Right lobe of liver (tissue), 6 donors: ENCODE measurements at places on chromosomes 5 and 9.
A peak's percentile ranks its signal among the peaks of the same experiment; 100 is the strongest.

GRCh38 chr9:113946496-113947115 is 70.5 kb downstream of the ZNF618 start:
- H3K4me3 ChIP-seq = no peak overlapping the region
- H3K36me3 ChIP-seq = no peaks in the 10 kb centered on the region
- no peaks in the 10 kb centered on the region for H3K4me1 ChIP-seq
- H3K27ac ChIP-seq = no peak overlapping the region
- DNase-seq = no peak
- no peaks in the 10 kb centered on the region for H3K27me3 ChIP-seq

GRCh38 chr5:121667292-121667691 is 184.4 kb upstream of the FTMT start:
- DNase-seq = no peak
- H3K36me3 ChIP-seq = no peaks in the 10 kb centered on the region
- H3K27ac ChIP-seq = no peak overlapping the region
- H3K27me3 ChIP-seq = no peaks in the 10 kb centered on the region
- no peak overlapping the region for H3K4me3 ChIP-seq

DNA sequence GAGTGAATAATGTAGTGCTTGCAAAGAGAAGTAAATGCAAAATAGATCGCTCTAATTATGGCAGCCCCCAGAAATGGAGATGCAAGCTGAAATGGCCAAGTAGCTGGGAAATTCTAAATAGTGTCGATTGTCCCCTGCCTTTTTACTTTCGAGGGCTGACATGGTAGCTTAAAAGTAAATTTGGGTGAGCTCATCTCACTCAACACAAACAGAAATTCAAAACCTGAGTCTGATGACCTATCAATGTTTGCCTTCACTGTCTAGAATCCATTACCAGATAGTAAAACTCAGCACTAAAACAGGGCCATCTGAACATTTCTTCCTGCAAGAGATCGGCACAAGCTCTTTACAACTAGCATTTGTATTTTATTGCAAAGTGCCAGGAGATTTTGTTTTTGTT is 7.0 kb upstream of the LHX2 start:
- peaks cover 12% of the 10 kb centered on the region for H3K27me3 ChIP-seq
- H3K36me3 ChIP-seq = no peaks in the 10 kb centered on the region
- H3K27ac ChIP-seq = no peak overlapping the region
- H3K4me3 ChIP-seq = no peak overlapping the region
- no peak for DNase-seq
- no peaks in the 10 kb centered on the region for H3K4me1 ChIP-seq

- H3K4me1 ChIP-seq = no peaks in the 10 kb centered on the region
- H3K27me3 ChIP-seq = no peaks in the 10 kb centered on the region
- no peak overlapping the region for H3K27ac ChIP-seq
- no peak overlapping the region for H3K4me3 ChIP-seq
- DNase-seq = no peak
Observed at GRCh38 chr5:142438573-142438972, 113.8 kb upstream of the SPRY4 start.

GRCh38 chr5:56480078-56480704 is 247.1 kb upstream of the ANKRD55 start:
- H3K27ac ChIP-seq = peak overlapping the region; percentile 71
- no peaks in the 10 kb centered on the region for H3K36me3 ChIP-seq
- peak overlapping the region; percentile 58 for H3K4me3 ChIP-seq
- no peaks in the 10 kb centered on the region for H3K27me3 ChIP-seq

GRCh38 chr5:65018763-65019162 is 250.0 kb downstream of the CWC27 start:
- DNase-seq = no peak
- no peaks in the 10 kb centered on the region for H3K4me1 ChIP-seq
- no peaks in the 10 kb centered on the region for H3K36me3 ChIP-seq
- H3K27ac ChIP-seq = no peak overlapping the region
- no peak overlapping the region for H3K4me3 ChIP-seq

- no peak overlapping the region for H3K27ac ChIP-seq
- no peaks in the 10 kb centered on the region for H3K36me3 ChIP-seq
- no peaks in the 10 kb centered on the region for H3K27me3 ChIP-seq
- DNase-seq = no peak
- no peak overlapping the region for H3K4me3 ChIP-seq
Observed at GRCh38 chr5:160289721-160290120, 22.6 kb downstream of the CCNJL start.

DNA sequence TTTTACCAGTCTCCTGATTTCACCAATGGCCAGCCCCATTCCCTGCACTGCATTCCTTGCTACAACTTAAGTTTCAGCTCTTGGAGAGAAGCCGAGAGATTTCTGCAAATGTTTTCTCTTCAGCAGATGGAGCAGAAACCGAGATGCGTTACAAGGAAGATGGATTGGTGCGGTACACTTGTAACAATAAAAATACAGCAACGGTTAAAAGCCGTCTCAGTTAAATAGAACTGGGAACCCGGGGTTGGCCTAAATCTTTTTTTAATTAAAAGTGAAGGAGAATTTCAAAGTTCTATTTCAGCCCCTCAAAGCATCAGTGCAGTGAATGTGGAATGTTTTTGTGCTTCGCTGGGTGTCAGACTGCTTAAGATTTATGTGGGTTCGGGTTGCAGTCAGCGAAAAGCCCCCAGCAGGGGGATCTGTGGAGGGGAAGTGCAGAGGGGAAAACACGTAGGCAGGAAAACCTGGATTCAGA is 19.8 kb downstream of the BRINP1 start:
- no peaks in the 10 kb centered on the region for H3K36me3 ChIP-seq
- H3K27ac ChIP-seq = no peak overlapping the region
- no peaks in the 10 kb centered on the region for H3K4me1 ChIP-seq
- H3K4me3 ChIP-seq = no peak overlapping the region
- no peak for DNase-seq
- no peaks in the 10 kb centered on the region for H3K27me3 ChIP-seq

GRCh38 chr9:87594194-87594593 is 96.5 kb downstream of the DAPK1 start:
- H3K36me3 ChIP-seq = no peaks in the 10 kb centered on the region
- peak overlapping the region; percentile 9 for H3K27ac ChIP-seq
- no peak overlapping the region for H3K4me3 ChIP-seq
- H3K27me3 ChIP-seq = no peaks in the 10 kb centered on the region

DNA sequence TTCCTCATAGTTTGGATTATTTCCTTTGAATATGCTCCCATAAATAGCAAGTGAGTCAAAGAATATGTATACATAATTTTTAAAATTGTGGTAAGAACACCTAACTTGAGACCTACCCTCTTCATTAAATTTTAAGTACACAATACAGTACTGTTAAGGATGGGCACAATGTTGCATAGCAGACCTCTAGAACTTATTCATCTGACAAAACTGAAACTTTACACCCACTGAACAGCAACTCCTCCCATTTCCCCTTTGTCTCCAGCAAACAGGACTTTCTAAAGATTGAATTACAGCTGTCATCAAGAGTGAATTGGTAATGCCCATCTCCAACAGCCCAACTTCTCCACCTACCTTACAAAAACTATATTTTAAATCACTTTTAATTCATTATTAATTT is 388.9 kb downstream of the HTR1A start:
- no peak for DNase-seq
- no peak overlapping the region for H3K4me3 ChIP-seq
- no peak overlapping the region for H3K27ac ChIP-seq
- no peaks in the 10 kb centered on the region for H3K27me3 ChIP-seq
- no peaks in the 10 kb centered on the region for H3K4me1 ChIP-seq

- H3K27me3 ChIP-seq = no peaks in the 10 kb centered on the region
- peaks cover 5% of the 10 kb centered on the region for H3K4me1 ChIP-seq
- no peaks in the 10 kb centered on the region for H3K36me3 ChIP-seq
Observed at GRCh38 chr5:41621420-41621819, 111.0 kb upstream of the PLCXD3 start.

DNA sequence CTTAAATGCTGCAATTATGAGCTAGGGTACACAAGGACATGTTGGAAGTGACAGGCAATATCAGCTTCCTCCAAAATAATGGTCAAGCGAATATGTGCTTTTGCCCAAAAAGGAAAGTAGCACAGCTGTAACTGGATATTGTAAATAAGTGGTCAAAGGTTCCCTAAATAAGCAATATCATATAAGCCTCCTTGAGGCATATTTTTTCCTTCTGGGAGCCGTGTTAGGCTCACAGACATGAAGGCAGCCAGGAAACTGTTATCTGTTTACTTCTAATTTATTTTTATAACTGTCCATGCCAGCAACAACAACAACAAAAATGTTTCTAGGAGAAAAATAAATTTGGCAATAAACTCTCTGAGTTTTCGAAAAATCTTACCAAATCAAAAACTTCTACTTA is 648.3 kb downstream of the PDE4D start:
- no peaks in the 10 kb centered on the region for H3K4me1 ChIP-seq
- no peak for DNase-seq
- no peaks in the 10 kb centered on the region for H3K27me3 ChIP-seq
- no peak overlapping the region for H3K27ac ChIP-seq
- H3K4me3 ChIP-seq = no peak overlapping the region
- H3K36me3 ChIP-seq = no peaks in the 10 kb centered on the region

DNA sequence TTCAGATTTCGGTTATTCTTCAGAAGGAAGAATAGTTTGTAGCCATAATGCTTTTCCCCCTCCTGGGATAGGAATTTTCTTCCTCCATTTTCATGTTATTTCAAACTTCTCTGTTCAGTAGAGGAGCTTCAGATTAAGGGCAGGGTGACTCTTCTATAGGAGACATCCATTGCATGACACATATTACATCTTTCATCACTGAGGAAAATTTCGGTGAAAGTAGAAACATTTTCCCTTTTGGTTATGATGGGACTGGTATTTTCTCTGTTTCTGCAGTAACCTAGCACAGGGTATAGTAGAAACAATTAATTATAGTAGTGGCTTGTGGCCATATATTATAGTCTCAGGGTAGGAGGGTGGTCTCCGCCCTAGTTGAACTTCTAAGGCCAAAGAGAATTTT is 1.1 kb downstream of the IPO11 start:
- H3K36me3 ChIP-seq = no peaks in the 10 kb centered on the region
- peak overlapping the region; percentile 98 for H3K4me3 ChIP-seq
- no peak overlapping the region for H3K27ac ChIP-seq
- no peak for DNase-seq

GRCh38 chr5:10310066-10310779 is 2.5 kb upstream of the CMBL start:
- H3K4me1 ChIP-seq = peaks cover 24% of the 10 kb centered on the region
- no peak overlapping the region for H3K4me3 ChIP-seq
- no peaks in the 10 kb centered on the region for H3K36me3 ChIP-seq
- DNase-seq = peak; percentile 52
- no peaks in the 10 kb centered on the region for H3K27me3 ChIP-seq

DNA sequence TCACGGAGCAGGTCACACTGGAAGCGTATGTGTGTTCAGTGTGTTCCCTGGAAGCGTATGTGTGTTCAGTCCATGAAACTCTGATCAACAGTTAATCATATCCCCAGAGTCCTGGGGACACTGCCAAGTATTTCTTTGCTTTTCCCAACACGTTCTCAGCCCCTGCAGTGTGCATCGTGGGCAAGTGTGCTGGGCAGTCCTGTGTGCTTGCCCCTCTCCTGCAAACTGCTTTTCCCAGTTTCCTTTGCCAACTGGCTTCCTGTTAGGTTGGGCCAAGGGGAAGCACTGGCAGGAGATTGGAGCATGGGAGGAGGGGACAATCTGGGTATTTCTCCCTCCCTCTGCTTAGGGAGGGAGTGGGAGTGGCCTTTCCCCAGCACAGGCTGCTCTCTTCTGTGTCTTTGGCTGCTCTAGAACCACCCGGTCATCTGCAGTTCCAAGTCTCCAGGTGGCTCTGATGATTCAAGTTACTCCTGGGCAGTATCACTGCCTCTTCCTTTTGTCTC is 36.8 kb upstream of the NEK6 start:
- H3K4me3 ChIP-seq = no peak overlapping the region
- peak; percentile 94 for DNase-seq
- no peaks in the 10 kb centered on the region for H3K36me3 ChIP-seq
- peak overlapping the region; percentile 77 for H3K27ac ChIP-seq

- no peak overlapping the region for H3K4me3 ChIP-seq
- no peak overlapping the region for H3K27ac ChIP-seq
- no peak for DNase-seq
- no peaks in the 10 kb centered on the region for H3K36me3 ChIP-seq
- H3K27me3 ChIP-seq = no peaks in the 10 kb centered on the region
Observed at GRCh38 chr5:84724683-84725082, 340.0 kb upstream of the EDIL3 start.

DNA sequence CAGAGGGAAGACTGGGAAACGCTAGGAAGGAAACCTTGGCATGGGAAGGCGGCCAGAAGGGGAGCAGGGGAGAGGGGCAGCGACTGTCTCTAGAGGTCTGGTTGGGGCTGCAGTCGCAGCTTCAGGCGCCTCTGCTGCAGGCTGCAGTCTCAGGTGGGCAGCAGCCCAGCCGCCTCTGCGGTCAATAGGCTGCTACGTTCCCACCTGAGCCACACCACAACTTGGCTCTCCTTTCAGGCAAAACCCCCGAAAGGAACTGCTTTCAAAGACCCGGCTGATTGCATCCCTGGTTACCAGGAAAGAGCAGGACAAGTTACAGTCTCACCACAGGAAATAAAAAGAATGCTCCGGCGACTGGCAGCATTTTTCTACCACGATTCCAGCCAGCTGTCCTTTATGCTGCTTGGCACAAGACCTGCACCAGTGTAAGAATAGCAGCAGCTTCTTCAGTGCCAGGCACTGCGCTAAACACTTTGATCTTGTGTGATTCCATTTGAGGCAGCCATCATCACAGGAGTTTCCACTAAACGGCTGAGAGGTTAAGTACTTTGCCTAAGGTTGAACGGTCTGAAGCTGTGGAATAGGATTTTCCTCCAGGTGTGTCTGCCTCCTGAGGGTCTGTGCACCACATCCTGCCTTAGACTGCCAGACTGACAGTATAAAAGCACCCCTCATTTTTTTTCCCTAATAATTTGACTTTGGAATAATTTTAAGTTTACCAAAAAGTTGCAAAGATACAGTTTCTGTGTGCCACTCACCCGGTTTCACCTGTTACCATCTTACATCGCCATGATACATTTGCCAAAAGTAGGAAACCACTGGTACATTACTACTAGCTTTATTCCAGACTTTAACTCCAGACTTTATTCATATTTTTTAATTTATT is 7.5 kb downstream of the RPS14 start:
- no peaks in the 10 kb centered on the region for H3K4me1 ChIP-seq
- no peak overlapping the region for H3K27ac ChIP-seq
- H3K36me3 ChIP-seq = peaks cover 28% of the 10 kb centered on the region
- H3K4me3 ChIP-seq = no peak overlapping the region
- H3K27me3 ChIP-seq = no peaks in the 10 kb centered on the region

DNA sequence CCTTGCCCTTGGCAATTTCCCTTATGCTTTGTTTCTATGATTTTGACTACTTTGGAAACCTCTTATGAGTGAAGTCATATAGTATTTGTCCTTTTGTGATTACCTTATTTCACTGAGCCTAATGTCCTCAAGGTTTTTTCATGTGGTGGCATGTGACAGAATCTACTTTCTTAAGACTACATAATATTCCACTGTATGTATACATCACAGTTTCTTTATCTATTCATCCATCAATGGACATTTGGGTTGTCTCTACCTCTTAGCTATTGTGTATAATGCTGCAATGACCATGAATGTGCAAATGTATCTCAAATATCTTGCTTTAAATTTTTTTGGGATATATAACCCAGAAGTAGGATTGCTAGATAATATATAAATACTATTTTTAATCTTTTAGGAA is 96.4 kb upstream of the ALDH1A1 start:
- no peaks in the 10 kb centered on the region for H3K36me3 ChIP-seq
- DNase-seq = no peak
- H3K4me3 ChIP-seq = no peak overlapping the region

GRCh38 chr9:40927260-40927631 is 201.2 kb downstream of the FOXD4L6 start:
- no peak for DNase-seq
- no peaks in the 10 kb centered on the region for H3K36me3 ChIP-seq
- no peaks in the 10 kb centered on the region for H3K4me1 ChIP-seq
- no peaks in the 10 kb centered on the region for H3K27me3 ChIP-seq
- H3K4me3 ChIP-seq = no peak overlapping the region
